ENCODE measurements at places on chromosomes 3 and 15. TPM values are rescaled to one million over a fixed set of nuclear protein-coding genes. Genes with fewer than 3 reads are reported as not detected.

GRCh38 chr3:32177702-32178198, 60.7 kb upstream of the CMTM8 start:
- DNase-seq = peak; percentile 56

DNA sequence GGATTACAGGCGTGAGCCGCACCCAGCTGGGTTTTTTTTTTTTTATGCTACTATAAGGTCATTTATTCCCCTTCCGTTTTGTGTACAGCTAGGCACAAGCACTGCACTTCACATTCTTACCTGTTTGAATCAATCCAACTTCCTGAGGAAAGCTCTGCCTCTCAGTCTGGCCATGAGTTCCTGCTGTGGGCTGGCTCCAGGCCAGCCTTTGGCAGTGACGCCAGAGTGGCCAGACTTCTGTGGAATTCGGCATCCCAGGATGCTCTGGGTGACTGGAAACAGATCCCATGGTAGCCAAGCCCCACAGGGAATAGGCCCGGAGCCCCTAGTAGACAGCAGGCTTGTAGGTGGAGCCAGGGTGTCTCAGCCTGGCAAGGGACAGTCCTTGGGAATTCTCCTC, 21.5 kb upstream of the TIMP4 start:
- peak; percentile 75 for DNase-seq

GRCh38 chr15:68572309-68572708, 6.5 kb upstream of the CORO2B start:
- no peak for DNase-seq

DNA sequence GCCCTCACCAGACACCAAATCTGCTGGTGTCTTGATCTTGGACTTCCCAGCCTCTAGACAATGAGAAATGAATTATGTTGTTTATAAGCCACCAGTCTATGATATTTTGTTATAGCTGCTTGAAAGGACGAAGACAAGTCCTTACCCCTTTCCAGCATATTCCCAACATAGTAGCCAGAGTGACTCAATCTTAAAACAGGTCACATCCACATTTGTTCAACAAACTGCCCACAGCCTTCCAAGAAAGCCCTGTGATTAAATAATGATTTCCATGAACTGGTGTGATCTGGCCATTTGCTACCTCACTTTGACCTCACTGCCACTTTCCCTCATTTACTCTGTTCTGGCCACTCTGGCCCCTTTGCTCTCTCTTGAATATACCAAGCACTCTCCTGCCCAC, 193.7 kb upstream of the CFAP20DC start:
- no peak for DNase-seq

OIP5 gene
- not detected for total RNA-seq

GRCh38 chr15:93249623-93250022, 160.6 kb upstream of the RGMA start:
- DNase-seq = no peak

GOLGA8R gene
- total RNA-seq = 9.9 TPM
